Breast epithelium (tissue), 4 donors: ENCODE measurements at places on chromosomes 4 and X. TPM values are rescaled to one million over a fixed set of nuclear protein-coding genes. Genes with fewer than 3 reads are reported as not detected.
A peak's percentile ranks its signal among the peaks of the same experiment; 100 is the strongest.

NAT8L gene
- total RNA-seq, result 2.5 TPM

DNA sequence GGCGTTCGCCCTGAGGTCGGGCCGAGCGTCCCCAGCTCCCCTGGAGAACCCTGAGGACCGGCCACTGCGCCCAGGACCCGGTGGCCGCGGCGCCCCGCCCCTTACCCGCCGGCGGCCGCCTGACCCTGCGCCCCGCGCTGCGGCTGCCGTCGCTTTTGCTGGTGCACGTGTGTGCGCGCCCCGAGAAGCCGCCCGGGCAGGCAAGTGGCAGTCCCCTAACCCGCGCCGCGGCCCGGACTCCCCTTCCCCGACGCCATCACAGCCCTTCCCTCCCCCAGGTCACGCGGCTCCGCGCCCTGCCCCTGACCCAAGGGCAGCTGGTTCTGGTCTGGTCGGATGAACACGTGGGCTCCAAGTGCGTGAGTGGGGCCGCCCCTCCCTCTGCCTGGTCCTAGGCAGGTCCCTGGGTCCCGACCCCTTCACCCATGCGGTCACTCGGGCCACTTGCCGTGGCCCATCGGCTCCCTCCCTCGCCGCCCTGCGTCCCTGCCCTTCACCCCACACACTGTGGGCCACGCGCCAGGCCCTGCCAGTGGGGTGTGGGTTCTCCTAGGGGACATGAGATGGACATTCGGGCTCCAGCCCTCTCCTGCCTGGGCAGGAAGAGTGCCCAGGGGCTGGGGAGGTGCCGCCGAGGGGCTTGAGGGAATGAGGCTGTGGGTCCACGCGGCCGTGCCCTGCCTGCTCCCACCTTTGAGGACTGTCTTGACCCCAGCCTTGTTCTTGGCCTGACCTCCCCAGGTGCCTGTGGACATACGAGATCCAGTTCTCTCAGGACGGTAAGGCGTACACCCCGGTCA, 8.0 kb upstream of the FGFRL1 start:
- DNase-seq, result no peak

REELD1 gene
- total RNA-seq, result 1.3 TPM

- DNase-seq, result no peak
Measured at GRCh38 chr4:128582427-128582870, 227.1 kb upstream of the JADE1 start.

DNA sequence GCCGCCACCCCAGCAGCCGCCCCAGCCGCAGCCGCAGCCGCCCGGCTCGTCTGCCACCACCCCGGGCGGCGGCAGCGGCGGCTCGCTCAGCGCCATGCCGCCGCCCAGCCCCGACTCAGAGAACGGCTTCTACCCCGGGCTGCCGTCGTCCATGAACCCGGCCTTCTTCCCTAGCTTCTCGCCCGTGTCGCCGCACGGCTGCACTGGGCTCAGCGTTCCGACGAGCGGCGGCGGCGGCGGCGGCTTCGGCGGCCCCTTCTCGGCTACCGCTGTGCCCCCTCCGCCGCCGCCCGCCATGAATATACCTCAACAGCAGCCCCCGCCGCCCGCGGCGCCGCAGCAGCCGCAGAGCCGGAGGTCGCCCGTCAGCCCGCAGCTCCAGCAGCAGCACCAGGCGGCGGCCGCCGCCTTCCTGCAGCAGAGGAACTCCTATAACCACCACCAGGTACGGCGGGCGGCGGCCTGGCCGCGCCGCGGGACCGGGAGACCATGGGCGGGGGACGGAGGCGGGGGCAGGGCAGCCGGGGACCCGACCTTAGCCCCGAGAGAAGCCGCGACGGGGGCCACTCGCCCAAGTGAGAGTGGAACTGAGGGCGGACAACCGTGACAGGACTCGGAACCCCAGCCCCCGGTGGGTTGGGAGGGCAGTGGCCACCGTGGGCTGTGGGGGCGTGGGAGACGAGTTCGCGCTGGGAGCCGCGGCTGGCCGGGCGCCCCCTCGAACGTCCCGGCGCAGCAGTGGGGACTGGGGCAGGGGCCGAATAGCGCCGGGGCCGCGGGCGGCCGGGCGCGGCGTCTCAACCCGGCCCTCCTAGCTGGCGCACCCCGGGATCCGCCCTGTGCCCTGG, 1.8 kb downstream of the CPEB2 start:
- peak; percentile 20 for DNase-seq

- DNase-seq, result no peak
Measured at GRCh38 chr4:172546782-172547181, 621.8 kb upstream of the GALNT7 start.

GRCh38 chr4:169251291-169252235, 19.2 kb downstream of the SH3RF1 start:
- DNase-seq, result no peak

CSAG2 gene
- total RNA-seq, result not detected

- no peak for DNase-seq
Measured at GRCh38 chrX:110569506-110569905, 210.9 kb downstream of the RTL9 start.

PAGE2 gene
- not detected for total RNA-seq

MCTS1 gene
- total RNA-seq, result 31.0 TPM

GRCh38 chr4:77721073-77721472, 98.1 kb downstream of the CNOT6L start:
- no peak for DNase-seq

SPATA18 gene
- 11.0 TPM for total RNA-seq

CT83 gene
- total RNA-seq, result not detected

CLDN22 gene
- total RNA-seq, result not detected

FTSJ1 gene
- 34.8 TPM for total RNA-seq
